ENCODE measurements at places on chromosomes 12 and 14.

- no peak for DNase-seq
Observed at GRCh38 chr12:131505561-131505960, 205.3 kb upstream of the SFSWAP start.

- DNase-seq: no peak
Observed at GRCh38 chr12:18402872-18403611, 141.7 kb downstream of the PIK3C2G start.

DNA sequence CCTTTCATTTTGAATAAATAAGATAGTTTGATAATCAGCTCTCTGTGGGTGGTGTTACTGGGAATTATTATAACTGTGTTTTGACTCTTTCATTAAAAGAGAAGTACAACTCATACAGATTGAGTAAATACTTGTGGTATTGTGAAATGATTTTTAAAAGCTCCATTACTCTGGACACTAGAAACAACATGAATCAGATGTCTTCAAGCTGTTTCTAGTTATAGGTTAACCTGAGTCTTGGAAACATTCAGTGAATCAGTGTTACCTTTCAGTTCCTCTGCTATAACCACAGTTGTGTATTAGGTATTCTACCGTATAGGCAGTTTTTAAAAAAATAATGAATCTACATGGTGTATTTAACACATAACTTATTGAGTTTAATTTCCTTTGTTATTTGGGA is 128.4 kb upstream of the SSTR1 start:
- no peak for DNase-seq

DNA sequence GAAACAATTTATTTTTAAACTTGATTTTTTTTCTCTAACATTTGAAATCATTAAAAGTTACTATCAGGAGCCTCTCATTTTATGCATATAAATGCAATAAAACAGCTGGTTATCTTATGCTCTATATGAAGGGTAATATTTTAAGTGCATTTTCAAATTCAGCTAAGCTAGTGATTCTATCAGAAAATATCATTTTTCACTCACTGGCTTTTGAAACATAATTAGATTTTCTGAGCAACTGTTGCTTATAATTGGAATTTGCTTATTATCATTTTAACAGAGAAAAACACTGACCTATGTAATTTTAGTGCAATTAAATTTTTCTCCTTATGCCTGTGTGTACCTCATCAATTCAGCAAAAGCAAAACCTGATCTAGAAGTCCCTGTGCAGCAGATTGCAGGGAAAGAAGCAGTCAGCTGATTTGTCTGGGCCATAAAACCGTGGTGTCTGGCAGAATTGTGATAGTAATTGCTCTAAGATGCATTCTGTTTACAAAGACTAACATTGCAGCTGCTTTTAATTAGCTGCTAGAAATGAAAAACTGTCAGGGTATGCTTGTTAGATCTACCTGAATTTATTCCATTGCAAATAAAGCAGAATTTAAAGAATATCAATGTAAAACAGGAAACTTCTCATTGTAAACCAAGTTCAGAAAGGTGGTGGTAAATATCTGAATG is 75.0 kb downstream of the BICD1 start:
- no peak for DNase-seq

GRCh38 chr12:10392394-10392930 is 2.6 kb upstream of the KLRK1 start:
- DNase-seq: no peak

GRCh38 chr12:107912421-107913004 is 138.0 kb downstream of the ASCL4 start:
- no peak for DNase-seq

DNA sequence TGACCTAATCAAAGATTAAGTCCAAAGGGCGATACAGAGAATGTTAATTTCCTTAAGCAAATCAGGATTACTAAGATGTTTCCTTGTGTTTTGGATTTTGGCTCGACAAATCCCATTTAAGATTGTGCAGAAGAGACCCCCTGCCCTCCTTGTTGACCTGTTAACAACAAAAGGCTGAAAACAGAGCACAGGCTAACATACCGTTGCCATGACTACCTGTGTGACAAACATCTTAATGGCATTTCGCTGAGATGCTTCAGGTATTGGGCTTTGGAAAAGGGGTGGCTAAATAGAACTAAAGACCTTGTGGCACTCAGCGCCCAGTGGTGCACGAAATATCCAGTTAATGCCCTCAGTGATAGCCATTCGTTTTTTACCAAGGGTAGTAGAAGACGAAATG is 1532.3 kb upstream of the TMEM132C start:
- DNase-seq: no peak
